ENCODE measurements at places on chromosomes 2 and 18.

DNA sequence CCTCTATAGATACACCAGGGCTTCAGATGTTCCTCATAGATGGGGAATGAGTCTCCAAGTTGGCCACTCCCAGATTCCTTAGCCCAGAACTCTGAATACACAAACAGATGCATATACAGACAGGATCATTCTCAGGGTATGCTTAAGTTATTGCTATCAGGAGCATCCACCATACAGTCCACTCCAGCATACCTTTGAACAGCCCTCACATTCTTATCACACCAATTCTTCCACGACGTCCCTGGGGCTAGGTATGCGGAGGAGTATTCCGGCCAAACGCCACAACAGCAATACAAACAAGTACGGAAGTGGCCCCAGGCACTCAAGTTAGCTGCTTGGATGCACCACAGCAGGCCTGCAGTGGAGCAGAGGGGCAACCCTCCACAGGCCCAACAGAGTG lies 312.5 kb upstream of the CHAC2 start:
- no peak for DNase-seq

- no peak for DNase-seq
These were observed 56.6 kb upstream of the ALPP start for GRCh38 chr2:232321817-232322559.

- DNase-seq, result no peak
These were observed 13.1 kb upstream of the EPG5 start for GRCh38 chr18:45980229-45980628.

DNA sequence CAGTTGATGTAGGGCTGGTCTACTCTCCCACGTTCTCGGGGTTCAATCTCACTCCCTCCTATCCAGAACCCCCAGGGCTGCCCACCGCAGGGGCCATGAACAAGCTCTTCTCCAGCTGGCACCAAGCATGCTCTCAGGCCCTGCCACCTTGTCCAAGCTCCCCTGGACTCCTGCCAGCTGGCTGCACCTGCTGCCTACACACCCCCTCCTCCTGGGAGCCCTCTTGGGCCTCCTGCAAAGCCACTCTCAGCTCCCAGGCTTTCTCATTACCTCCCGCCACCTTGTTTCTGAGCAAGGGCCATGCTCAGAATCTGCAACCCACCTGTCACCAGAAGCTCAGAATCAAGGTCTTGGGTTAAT lies 56.0 kb downstream of the HDAC4 start:
- DNase-seq, result no peak

- DNase-seq, result no peak
These were observed 62.1 kb downstream of the TMEM17 start for GRCh38 chr2:62443886-62444285.
